Testis (tissue), 5 donors: ENCODE measurements at places on chromosomes 7 and 10. TPM values are rescaled to one million over a fixed set of nuclear protein-coding genes. Genes with fewer than 3 reads are reported as not detected.

The FAM25A gene
- not detected for total RNA-seq

The MUC12 gene
- 6.2 TPM for total RNA-seq

The TET1 gene
- total RNA-seq = 3.2 TPM

The TEX36 gene
- total RNA-seq = 14.9 TPM

DNA sequence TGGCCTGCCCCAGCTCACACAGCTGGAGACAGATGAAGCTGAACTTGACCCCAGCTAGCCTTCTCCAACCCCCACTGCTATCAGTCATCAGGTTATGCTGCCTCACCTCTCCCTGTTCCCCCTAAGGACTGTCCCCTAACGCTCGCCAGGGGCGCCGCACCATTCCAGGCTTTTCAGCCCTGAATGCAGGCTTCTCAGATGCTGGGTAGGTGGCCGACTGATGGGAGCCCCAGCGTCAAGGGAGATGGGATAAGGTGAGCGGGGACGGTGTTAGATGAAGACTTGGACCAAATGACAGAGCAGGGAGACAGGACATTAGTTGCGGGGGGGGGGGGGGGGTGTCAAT, 15.8 kb upstream of the OPALIN start:
- DNase-seq = no peak
- H3K4me1 ChIP-seq = no peaks in the 10 kb centered on the region
- no peaks in the 10 kb centered on the region for H3K27me3 ChIP-seq
- H3K4me3 ChIP-seq = peak overlapping the region; percentile 53
- no peak overlapping the region for H3K27ac ChIP-seq

GRCh38 chr7:134450294-134451000, 8.5 kb downstream of the AKR1B1 start:
- no peak overlapping the region for H3K4me3 ChIP-seq
- H3K4me1 ChIP-seq = peaks cover 12% of the 10 kb centered on the region
- no peaks in the 10 kb centered on the region for H3K27me3 ChIP-seq
- no peaks in the 10 kb centered on the region for H3K36me3 ChIP-seq
- H3K27ac ChIP-seq = no peak overlapping the region

DNA sequence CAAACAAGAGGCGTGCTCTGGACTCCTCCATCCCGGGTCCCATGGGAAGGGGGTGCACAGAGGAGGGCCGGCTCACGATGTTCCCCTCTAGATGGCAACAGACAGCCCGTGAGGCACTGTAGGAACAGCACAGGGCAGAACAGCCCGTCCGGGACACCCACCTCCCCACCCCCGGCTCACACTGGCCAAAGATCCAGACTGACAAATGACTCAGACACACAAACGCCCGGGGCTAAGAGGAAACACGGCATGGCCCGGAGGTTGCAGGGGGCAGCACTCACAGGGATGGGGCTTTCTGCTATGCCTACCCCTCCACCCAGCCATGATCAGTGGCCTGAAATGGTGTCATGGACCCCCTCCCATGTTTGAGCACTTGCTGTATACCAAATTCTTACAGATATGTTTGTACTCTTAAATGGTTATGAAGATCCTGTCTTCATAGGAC, 4.9 kb upstream of the ELN start:
- H3K36me3 ChIP-seq = no peaks in the 10 kb centered on the region
- peaks cover 35% of the 10 kb centered on the region for H3K4me1 ChIP-seq
- no peak overlapping the region for H3K4me3 ChIP-seq
- no peaks in the 10 kb centered on the region for H3K27me3 ChIP-seq
- H3K27ac ChIP-seq = peak overlapping the region; percentile 6

- H3K36me3 ChIP-seq = no peaks in the 10 kb centered on the region
- peak overlapping the region; percentile 36 for H3K4me3 ChIP-seq
- H3K27ac ChIP-seq = no peak overlapping the region
- no peaks in the 10 kb centered on the region for H3K27me3 ChIP-seq
Observed at GRCh38 chr7:11192506-11192905, 218.8 kb downstream of the PHF14 start.

- no peak overlapping the region for H3K27ac ChIP-seq
- H3K4me3 ChIP-seq = no peak overlapping the region
- DNase-seq = no peak
- H3K27me3 ChIP-seq = no peaks in the 10 kb centered on the region
- H3K36me3 ChIP-seq = no peaks in the 10 kb centered on the region
Observed at GRCh38 chr7:76191783-76192240, 9.9 kb upstream of the SRRM3 start.

GRCh38 chr7:34160261-34160752, 255.0 kb downstream of the BMPER start:
- no peak overlapping the region for H3K4me3 ChIP-seq
- H3K27me3 ChIP-seq = no peaks in the 10 kb centered on the region
- H3K27ac ChIP-seq = no peak overlapping the region
- DNase-seq = no peak
- H3K4me1 ChIP-seq = no peaks in the 10 kb centered on the region

- peaks cover 13% of the 10 kb centered on the region for H3K4me1 ChIP-seq
- H3K4me3 ChIP-seq = no peak overlapping the region
- no peak for DNase-seq
- H3K27me3 ChIP-seq = no peaks in the 10 kb centered on the region
- no peaks in the 10 kb centered on the region for H3K36me3 ChIP-seq
- H3K27ac ChIP-seq = no peak overlapping the region
Observed at GRCh38 chr10:5843686-5844344, 30.6 kb upstream of the GDI2 start.
